ENCODE measurements at places on chromosomes 7 and 10. TPM values are rescaled to one million over a fixed set of nuclear protein-coding genes. Genes with fewer than 3 reads are reported as not detected.

Gene CAV1
- total RNA-seq = 1,092 TPM

Gene ACTL6B
- not detected for total RNA-seq

Gene NAT16
- total RNA-seq = not detected

Gene SLC12A9
- total RNA-seq = 16.8 TPM

GRCh38 chr7:10355816-10356215, 617.9 kb upstream of the PHF14 start:
- no peak for DNase-seq

All from GM23248 (cell line).